Stimulated activated CD4-positive, alpha-beta T cell treated with anti-CD3 and anti-CD28 coated beads, TNF-alpha, amount 100 ng/mL, for 4 hours (primary cell): ENCODE measurements at places on chromosomes 1 and 21.

DNA sequence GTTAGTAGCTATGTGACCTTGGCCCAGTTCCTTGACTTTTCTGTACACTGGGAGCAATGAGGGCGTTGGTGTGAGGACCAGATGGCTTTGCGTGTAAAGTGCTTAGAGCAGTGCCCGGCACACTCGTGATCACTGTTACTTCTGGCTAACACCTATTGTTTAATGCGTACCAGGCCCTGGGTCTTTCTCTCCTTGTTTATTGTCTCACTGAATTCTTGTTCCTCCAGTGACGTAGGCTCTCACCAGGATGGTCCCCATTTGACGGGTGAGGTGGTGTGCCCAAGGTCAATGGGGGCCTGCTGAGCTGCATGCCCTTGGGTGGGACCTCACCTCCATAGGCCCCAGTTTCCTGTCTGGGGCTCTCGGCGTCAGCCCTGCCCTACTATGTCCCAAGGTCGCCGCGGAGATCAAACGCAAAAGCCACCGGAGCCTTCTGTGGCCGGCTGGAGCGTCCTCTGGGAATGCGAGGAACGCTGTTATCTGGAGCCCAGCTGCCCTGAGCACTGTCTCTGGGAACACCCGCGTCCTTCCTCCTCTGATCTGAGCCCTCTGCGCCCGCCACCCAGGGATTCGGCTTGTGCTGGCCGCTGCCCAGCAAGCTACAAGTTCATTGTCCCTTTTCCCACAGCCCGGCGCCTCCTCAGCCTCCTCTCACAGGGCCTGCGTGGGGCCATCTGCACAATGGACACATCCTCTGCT, 28.9 kb downstream of the ALPL start:
- no peak for DNase-seq

GRCh38 chr1:43305461-43305860, 4.7 kb downstream of the TIE1 start:
- DNase-seq: no peak

DNA sequence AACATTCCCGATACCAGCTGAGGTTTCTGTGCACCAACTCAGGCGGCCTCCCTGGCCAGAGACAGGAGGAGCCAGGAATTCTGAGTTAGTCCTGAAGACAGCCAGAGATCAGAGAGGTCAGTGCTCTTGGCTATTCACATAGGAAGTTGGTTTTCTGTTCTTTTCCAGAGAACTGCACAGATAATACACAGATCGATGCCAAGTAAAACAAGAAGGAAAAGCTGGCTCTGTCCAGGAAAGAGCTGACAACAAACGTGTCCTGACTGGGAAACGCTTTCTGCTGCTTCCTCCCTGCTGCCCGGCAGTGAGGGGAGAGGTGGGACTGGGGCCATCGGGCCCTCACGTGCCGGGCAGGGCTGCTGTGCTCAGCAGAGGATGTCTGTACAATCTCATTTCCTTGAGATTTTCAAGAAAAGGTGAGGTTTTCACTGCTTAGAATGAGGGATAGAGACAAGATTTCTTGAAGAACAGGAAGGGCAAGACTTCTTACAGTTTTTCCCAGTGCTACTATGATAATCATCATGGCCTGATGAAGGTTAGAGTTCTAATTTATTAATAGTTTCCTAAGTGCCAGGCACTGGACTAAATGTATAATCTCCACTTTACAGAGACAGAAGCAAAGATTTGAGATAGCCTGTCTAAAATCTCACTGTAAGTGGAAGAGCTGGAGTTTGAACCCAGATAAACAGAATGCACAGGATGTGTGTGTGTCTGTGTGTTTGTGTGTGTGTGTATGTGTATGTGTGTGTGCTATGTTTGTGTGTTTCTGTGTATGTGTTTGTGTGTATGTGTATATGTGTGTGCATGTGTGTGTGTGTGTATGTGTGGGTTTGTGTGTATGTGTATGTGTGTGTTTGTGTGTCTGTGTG, 211.0 kb upstream of the RAB4A start:
- no peak for DNase-seq

DNA sequence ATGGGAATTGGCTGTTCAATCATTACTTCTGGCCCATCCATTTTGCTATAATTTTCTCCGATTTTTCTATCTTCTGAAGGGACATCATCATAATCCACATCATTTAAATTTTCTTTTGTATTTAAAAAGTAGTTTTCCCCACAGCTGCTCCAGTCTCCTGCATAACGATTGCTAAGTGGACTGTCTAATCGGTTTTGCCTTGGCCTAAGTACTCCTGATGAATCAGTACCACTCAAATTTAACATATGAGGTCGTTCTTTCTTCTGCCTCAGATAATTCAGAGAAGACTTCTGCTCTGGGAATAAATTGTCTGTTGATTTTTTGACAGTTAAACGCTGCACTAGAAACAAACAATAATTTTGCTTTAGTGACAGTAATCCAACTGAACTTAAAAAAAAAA, 41.9 kb downstream of the SYDE2 start:
- DNase-seq: no peak

DNA sequence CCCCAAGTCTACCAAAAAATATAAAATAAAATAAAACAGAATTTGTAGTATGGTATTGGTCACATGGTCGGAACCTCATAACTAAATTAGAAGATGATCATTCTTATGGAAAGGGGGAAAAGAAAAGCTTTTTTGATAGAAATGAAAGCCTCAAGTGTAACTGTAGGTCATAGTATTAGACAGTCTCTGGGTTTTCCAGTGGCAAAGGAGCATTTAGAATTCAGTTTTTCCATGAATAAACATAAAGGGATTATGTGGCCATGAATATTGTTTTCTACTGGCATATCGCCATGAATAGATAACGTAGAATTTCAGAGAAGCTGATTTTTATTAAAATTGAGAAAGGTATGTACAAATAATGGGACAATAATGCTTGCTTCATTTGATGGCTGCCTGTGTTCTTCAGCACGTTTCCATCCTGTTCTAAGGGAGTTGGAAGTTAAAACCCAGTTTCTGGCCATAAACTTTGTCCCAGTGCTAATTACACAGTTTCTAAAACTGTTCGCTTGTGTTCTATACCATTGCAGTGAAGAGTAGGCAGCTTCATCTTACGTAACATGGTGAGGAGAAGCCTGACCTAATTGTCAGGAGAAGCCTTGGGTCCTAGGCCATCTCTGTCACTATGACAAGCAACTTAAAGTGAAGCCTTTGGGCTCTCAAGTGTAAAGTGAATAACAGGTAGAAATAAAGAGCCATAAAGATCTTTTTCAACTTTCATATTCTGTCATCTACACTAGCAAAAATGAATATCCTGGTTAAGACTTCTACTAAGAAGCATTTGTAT, 70.5 kb upstream of the PGD start:
- DNase-seq: no peak

GRCh38 chr1:205240118-205240517, 12.4 kb downstream of the TMCC2 start:
- DNase-seq: no peak

DNA sequence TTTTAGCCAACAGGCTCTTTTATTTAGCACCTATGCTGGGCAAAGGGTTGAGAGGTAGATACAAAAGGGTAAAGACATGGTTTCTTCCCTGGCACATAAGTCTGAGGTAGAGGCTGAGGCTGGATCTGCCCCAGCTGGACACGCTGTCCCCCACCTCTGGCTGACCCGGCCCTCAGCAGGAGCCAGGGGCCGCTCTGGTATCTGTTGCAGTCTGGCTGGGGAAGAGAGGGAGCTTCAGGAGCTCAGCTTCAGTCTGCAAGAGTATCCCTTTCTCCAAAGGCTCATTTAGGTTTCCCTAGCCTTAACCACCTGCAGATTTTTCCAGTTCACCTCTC, 14.2 kb downstream of the BLACAT1 start:
- DNase-seq: no peak

DNA sequence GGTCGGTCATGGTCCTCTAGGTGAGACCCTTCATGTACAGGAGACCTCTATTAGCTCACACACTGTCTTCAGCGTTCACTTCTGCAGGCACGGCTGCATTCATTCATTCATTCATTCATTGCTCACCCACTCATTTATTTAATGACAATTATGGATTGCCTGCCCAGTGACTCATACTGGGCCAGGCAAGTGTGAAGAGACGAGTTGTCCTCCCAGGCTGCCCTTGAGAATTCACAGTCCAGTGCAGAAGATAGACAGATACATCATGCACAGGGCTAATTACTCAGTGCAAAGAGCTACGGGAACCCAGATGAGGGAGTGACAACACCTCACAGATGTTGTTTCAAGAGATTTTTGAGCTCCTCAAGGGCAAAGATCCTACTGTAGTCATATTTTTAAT, 248.4 kb downstream of the TNR start:
- no peak for DNase-seq

- no peak for DNase-seq
Measured at GRCh38 chr1:80054129-80054528, 1047.6 kb upstream of the ADGRL4 start.
